ENCODE measurements at places on chromosomes 6 and 20.

DNA sequence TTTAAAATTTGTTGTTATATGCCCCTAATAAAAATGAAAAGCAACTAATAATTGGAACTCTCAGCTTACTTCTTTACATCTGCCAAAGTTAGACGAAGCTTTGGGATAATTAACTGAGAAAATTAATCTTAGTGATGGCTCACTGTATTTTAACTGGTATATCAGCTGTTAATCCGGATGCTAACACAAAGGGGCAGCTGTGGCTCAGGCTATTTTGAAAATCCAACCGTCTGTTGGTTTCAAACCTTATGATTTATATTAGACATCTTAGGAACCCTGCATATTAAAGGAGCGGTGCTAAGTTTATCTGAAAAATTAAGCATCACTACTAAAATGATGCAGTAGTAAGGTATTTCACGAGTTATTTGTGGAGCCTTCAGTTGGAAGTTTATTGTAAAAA is 96.6 kb downstream of the AKAP7 start:
- DNase-seq, result no peak

DNA sequence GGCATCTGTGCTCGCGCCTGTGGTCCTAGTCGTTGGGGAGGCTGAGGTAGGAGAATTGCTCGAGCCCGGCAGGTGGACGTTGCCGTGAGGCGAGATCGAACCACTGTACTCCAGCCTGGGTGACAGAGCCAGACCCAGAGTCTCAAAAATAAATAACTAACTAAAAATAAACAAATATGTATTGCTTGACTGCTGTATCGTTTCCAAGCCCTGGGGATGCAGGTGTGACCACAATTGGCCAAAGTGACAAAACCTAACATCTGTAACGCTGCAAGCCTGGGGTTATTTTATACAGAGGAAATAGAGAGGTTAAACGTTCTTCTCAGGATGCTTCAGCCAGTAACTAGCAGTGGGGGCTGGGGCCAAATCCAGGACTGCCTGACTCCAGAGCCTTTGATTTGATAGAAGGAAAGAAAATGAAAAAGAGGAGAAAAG is 1.9 kb upstream of the SRSF3 start:
- DNase-seq, result no peak

DNA sequence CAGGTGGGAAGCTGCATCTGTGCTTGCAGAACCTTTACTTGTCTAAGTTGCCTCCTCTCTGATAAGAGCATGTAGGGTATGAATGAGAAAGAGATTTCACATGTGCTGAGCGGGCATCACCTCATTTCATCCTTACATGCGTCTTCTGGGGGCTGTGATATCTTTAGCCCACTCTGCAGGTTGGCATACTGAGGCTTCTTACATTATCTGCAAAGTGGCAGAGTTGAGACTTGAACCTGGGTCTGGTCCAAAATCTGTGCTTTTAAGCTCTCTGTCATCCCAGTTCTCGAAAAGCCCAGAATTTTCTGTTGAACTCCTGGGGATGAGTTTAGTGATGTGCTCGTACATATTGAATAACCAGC is 2.0 kb upstream of the SRC start:
- DNase-seq, result no peak

DNA sequence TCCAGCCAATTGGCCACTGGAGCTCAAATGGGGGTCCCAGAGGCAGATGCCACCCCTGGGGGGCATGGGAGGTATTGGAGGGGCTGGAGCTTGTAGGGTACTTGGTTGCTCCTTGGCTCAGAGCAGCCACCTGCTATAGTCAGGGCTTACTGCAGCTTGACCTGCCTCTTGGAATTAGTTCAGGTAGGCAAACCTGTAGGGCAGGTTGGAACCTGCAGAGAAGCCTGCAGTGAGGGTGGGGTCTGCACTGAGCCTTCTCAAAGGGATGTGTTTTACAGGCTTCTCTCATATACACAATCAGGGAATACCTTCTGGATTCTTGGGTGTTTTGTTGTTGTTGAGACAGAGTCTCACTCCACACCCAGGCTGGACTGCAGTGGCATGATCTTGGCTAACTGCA is 94.2 kb upstream of the MYL9 start:
- DNase-seq, result peak; percentile 63

GRCh38 chr20:50014570-50015562 is 32.1 kb downstream of the SNAI1 start:
- no peak for DNase-seq
